ENCODE measurements at places on chromosomes 12 and 14.
A peak's percentile ranks its signal among the peaks of the same experiment; 100 is the strongest.

DNA sequence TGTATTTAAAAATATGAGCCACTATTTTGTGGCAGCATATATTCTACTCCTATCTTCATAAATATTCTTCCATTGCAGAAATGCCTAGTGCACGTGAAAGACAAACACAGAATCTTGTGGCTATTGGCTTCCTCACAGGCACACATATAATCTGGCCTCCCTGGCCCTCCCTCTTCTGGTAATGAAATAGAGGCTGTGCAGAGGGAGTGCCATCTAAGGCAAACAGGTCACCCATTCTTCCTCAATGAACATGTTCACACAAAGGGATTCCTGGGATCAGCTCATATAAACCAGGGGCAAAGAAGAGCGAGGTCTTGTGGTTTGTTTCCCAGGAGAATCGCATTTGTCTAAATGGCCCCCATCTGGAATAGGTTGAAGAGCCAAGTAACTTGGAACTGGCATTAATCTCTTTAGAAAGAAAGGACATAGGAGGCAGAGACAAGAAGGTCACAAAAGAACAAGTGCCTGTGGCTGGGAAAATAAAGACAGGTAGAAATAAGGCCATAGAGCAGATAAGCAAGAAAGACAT is 171.6 kb upstream of the PTPRQ start:
- DNase-seq: no peak

DNA sequence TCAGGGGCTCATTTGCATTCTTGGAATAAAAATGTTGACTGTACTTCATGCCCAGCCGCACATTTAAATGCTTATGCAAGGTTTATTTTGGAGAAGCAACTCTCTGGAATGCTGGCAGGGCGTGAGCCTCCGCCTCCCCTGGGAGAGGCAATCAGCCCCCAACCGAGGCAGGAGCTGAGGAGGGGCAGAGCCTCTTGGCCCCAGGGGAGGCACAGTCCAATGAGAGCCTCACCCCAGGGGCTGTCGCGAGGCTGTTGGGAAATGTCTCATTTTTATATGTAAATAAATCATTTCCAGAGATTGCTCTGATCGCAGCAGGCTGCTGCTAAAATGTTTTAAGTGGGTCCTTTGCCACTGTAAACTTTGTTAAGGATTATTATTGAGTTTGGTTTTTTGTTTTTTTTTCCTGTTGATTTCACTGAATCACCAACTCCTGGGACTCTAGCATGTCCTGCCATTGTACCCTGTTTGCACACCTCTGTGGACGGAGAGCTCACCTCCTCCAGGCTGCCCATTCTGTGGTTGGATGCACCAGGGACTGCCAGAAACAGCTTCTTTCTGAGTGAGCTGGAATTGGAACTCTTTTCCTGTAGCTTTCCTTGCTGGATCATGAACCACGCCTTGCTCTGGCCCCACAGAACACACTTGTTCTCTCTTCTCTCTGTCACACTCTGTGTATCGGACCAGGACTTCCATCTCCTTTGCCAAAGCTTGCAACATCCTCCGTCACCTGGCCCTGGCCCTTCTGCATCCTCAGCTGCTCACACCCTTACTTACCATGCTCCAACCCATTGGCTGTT is 46.9 kb upstream of the FAM181A start:
- no peak for DNase-seq

DNA sequence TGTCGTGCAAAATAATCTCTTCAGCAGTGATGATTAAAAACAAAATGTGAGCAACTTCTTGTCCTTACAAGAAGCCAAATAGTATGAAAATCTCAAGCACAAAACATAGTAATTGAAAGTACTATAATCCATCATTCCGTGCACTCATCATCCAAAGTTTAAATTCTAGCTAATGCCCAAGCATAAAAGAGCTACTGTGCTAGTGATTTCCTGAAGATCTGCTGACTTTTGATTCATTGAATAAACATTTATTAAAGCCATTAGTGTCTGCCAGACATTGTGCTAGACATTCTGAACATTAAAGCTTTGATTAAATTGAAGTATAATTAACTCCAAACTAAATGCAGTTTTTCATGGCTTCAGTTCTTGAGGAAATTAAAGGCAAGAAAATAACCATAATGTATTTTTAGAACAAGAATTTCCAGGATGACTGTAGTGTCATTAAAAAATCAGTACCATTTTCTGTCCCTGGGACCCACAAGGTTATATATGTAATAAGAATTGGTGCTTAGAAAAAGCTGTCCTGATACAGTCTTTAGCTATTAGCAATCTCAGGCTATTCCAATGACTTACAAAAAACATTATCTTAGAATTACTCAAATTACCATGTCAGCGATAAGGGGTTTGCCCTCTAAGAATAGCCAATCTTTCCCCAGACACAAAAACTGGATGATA is 71.7 kb downstream of the CMAS start:
- no peak for DNase-seq

GRCh38 chr12:25152055-25152454 is 42.9 kb downstream of the DNAI7 start:
- no peak for DNase-seq

DNA sequence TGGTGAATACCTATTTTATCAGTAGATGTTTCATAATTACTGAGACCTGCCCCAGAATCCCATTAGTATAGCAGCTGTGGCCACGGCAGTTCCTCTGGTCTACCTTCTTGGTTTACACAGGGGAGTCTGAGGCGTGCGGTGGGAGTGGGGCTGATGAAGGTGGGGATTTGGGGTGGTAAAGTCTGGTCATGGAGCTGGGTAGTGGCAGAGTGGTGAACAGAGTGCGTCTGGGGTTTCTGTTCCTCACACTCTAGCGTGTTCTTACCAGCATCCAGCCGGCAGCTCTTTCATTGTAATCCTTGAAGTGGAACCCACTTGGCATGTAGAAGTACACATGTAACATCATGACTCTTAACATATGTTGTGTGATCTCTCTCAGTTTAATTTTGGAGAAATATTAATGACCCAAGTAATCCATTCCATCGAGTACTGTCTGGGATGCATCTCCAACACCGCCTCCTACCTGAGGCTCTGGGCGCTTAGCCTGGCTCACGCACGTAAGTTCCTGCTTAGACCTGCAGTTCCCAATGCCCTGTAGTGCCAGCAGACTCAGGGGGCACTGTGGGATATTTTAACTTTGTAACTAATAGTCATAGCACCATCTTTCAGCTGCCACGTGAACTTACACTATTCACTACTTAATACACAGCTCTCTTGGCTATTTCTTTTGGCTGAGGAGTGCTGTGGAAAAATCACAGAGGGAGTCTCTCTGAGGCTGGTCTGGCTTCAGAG is 7.9 kb upstream of the DNAH10 start:
- no peak for DNase-seq

DNA sequence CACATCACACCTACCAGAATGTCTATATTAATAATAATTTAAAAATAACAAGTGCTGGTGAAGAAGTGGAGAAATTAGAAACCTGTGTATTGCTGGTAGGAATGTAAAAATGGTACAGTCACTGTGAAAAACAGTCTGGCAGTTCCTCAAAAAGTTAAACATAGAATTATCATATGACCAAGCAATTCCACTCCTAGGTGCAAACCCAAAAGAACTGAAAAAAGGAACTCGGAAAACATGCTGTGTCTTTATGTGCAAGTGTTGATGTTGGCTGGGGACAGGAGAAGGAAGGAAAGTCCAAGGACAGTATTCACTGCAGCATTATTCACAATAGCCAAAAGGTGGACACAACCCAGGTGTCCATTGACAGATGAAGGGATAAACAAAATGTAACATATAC is 146.5 kb downstream of the TTC7B start:
- DNase-seq: no peak

GRCh38 chr12:87603727-87604126 is 425.5 kb downstream of the C12orf50 start:
- DNase-seq: no peak

- DNase-seq: no peak
Measured at GRCh38 chr12:57227315-57228115, 2.0 kb upstream of the SHMT2 start.

DNA sequence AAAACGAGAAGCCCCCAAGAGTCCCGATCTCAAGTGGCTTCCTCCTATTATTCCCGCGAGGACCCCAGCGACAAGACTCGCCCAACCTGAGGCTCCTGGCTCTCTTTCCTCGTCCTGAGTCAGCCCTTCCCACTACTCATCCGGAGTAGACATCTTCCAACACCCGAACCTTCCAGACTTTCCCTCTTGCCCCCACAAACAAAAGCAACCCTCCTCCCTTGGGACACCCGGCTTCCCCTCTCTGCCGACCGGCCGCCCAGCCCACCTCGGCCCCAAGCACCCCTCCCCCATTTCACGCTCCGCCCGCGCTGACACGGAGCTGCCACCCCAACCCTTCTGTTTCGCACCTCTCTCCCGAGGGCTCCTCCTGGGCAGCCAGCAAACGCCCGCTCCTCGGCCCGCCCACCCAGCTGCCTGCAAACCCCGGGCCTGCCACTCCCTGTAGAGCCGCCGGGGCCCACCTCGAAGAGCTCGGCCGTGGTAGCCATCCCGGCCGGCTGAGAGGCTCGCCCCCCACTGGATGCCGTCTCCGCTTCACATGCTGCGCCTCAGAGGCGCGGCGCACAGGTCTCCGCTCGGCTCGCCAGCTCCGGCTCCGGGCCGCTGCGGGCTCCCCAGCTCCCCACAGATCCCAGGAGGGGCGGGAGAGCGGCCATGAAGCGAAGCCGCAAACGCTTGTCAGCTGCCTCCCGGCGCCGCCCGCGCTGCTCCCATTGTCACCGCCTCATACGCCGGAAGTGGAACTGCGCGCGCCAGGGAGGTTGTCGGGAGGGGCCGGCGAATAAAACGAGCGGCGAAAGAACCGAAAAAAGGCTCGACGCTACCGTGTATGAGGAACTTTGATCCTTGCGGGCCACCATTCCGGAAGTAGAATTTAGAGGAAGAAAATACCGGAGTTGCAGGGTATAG is at the start of the genes AP5M1 and EXOC5:
TSS of gene AP5M1 (plus strand) at position 811 of the 909 bp plus-strand sequence. CDS start 344 bp downstream, outside the sequence.
TSS of gene EXOC5 (minus strand) at position 745 of the 909 bp plus-strand sequence. CDS start at position 488, 257 bp downstream.
- DNase-seq: peak; percentile 78

DNA sequence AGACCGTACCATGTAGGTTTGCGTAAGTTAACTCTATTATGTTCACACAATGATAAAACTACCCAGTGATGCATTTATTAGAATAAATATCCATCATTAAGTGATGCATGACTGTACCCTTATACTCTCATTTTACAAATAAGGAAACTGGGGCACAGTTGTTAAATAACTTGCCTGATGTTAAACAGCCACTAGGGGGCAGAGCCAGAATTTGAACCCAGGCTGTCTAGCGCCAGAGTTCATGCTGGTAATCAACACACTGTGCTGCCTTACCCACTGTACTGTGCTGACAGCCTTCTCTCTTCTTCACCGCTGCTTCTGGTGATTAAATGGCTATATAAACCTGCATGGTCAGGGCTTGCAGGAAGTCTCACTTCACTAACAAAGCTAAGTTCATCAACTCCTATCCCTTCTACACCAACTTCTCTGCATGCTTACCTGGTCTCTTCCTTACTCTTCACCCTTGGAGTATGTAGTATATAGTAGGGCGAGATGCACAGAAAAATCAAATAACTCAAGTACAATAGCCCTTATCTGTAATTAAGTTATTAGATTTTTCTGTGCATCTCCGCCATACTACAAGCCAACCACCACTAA is 43.6 kb upstream of the APPL2 start:
- DNase-seq: peak; percentile 35

- no peak for DNase-seq
Measured at GRCh38 chr14:21924479-21924878, 250.9 kb upstream of the OR4E1 start.

DNA sequence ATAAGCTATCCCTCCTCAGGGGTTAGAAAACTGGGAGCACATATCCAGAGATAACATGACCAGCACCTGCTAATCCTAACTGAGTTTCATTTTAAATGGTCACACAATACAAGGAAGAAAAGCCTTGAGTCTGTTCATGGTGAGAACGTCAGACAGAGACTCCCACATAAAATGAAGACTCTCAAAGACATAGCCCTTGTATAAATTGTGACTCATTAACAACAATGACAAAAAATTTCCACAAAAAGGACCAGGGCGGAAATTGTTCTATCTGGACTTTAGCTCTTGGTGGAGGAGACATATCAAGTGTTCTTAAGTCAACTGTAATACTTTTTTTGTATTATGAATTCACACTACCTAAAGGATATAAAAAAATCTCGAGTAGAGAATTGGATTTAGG is 313.7 kb upstream of the DCN start:
- DNase-seq: no peak

DNA sequence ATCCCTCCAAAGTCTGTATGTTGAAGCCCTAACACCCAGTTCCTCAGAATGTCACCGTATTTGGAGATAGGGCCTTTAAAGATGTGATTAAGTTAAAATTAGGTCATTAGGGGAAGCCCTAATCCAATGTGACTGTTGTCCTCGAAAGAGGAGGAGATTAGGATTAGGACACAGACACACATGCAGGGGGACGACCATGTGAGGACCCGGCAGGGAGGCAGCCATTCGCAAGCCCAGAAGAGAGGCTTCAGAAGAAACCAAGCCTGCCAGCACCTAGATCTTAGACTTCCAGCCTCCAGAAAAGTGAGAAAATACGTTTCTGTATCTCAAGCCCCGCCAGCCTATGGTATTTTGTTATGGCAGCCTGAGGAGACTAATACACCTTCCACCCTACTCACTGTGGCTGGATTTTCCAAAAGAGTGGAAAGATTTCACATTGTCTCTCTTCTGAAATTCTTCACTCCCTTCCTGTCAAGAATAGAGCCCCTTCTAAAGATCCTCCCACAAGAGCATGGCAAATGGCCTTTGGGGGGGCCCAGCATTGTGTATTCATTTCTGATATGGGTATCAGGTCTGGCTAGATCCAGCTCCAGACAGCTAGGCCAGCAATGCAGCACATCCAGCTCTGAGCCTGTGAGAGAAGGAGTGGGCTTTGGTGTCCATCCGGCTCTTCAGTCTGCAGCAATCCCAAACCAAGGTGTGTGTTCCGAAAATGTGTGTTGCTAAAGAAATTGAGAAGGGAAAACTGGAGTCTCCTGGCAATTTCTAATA is 15.4 kb upstream of the UBC start:
- DNase-seq: no peak

DNA sequence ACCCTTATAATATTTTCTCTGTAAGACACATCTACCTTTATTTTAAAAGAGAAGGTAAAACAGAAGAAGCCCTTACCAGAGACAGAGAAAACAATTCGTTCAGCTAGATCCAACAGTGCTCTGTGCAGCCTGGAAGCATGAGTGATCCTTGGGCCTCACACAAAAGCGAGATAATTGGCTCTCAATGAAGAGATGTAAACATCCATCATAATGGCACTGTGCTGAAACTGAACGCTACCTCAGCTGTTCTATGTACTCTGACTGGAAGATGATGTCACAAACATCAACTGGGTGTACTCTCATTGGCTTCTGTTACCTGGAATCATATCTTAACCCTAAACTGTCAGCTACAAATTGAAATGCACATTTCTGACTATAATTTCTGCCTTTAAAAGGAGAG is at the start of gene MGAT4C:
TSS of gene MGAT4C (minus strand) at position 229 of the 400 bp plus-strand sequence.
- no peak for DNase-seq

Measured in hematopoietic multipotent progenitor cell treated with erythropoietin and hydrocortisone succinate and interleukin-3 and kit ligand, for 17 days (in vitro differentiated cells).